ENCODE measurements at places on chromosomes 3 and 15. TPM values are rescaled to one million over a fixed set of nuclear protein-coding genes. Genes with fewer than 3 reads are reported as not detected.

- no peak for DNase-seq
Measured at GRCh38 chr3:55567615-55568014, 80.5 kb upstream of the WNT5A start.

DNA sequence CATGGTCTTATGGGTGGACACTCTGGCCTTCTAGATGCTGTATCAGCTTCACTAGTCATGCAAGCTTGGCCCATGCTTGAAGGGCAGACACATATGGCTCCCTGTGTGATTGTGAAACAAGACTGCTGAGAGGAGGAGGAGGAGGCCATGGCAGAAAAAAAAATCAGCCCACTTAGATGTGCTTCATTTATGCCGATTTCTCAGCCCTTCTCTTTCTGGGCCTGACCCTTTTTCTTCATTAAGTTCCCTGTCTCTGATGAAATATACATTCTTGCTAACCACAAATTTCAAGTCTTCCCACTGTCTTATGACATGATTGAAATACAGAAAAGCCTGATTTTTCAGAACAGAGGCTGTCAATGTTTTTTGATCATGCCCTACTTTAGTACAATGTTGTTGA lies 213.0 kb upstream of the FEZF2 start:
- no peak for DNase-seq

Gene ARGFX
- not detected for total RNA-seq

DNA sequence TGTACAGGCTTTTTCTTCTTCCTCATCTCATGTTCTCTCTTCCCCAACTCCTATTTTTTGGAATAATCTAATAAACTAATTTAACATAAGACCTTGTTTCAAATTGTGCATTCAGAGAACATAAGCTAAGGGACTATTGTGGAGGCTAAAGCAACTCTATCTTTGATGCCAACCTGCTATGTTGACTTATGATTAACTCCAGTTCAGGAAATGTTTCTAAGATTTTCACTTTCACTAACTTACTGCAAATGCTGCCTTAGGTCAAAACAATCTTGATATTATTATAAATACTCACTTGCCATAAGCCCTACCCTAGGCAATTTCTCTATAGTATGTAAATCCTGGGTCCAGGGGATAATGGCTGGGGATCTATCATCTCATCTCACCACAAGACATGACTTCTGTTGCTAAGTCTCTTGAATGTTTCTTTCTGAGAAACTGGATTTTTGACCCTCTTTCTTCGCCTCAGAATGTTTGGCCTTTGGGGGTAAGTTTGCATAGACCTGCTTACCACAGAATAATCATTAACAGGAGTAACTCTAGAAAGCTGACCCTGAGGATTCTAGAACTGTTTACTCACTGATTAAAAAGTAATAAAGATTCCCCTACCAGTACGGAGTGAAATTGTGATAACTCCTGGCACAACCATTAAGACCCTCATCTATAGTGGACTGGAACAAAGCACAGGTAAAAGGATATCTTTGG lies 768.1 kb downstream of the GBE1 start:
- DNase-seq, result no peak

Gene PLIN1
- total RNA-seq, result 4.6 TPM

Gene GOLGA6D
- not detected for total RNA-seq

GRCh38 chr3:138065949-138066348 lies 49.5 kb downstream of the DZIP1L start:
- no peak for DNase-seq

DNA sequence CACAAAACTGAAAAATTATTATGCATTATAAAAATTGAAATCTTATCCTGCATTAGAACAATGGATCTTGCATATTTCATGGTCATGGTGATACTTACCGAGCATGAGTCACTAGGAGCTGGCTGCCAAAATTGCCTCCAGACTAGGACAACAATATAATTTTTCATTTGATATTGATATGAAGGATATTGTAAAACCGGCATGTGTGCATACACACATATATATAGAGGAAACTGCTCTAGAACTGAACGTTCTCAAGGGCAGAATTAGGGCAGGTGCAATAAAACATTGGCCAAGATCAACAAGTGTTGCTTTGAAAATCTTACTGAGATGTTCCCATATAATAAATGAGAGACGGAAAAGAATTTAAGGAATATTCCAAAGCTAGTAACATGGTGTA lies 319.4 kb upstream of the POU1F1 start:
- no peak for DNase-seq

GRCh38 chr3:123194552-123194951 lies 7.2 kb upstream of the SEC22A start:
- no peak for DNase-seq

GRCh38 chr3:160065282-160065681 lies 76.6 kb downstream of the IL12A start:
- no peak for DNase-seq

DNA sequence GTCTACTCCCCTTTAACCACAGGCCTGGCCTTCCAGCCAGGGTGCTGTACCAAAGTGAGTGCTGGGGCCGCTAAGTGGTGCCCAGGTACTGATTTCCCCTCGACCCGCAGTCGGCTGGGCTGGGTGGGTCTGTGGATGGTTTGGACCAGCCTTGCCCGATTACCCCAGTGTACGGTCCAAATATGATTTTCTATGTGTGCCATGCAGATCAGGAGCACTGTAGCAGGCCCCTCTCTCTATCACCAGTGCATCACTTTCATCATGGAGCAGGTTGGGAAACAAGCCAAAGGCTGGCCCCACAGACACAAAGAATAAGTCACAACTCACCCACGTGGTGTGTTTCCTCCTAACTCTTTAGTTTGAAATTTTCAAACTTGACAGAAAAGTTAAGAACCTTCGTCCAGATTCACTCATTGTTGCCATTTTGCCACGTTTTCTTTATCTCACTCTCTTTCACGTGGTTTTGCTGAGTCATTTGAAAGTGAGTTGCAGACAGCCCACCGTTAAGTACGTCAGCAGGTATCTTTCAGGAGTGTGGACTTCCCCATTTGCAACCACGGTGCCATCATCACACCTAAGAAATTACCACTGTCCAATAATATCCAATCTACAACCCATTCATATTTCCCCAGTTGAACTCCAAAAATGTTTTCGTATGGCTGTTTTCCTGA lies 37.0 kb downstream of the ZNF710 start:
- DNase-seq, result peak; percentile 36

Gene CCDC54
- total RNA-seq, result not detected

Gene ISLR
- total RNA-seq, result 51.7 TPM

Gene PP2D1
- not detected for total RNA-seq

Gene LRRC58
- total RNA-seq, result 26.7 TPM

- peak; percentile 86 for DNase-seq
Measured at GRCh38 chr15:62495670-62496614, 330.9 kb upstream of the C2CD4B start.

- no peak for DNase-seq
Measured at GRCh38 chr3:69189487-69189886, 67.1 kb upstream of the LMOD3 start.

Gene CCR9
- total RNA-seq, result not detected

Gene CFAP100
- total RNA-seq, result not detected

DNA sequence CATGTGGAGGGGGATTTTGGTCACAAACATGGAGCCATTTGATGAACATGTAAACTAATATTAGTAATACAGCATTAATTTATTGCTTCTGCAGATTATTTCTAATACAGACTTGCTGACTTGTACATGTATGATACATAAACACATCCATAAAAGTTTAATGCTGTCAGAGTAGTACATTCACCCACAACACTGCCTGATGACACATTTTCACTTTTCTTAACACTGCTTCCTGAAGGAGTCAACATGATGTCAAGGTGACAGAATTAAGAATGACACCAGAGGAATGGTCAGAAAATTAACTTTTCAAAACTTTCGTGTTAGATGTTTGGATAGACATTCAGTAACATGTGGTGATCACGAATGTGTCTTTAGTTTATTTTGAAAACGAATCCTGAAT lies 199.4 kb downstream of the SATB1 start:
- no peak for DNase-seq

DNA sequence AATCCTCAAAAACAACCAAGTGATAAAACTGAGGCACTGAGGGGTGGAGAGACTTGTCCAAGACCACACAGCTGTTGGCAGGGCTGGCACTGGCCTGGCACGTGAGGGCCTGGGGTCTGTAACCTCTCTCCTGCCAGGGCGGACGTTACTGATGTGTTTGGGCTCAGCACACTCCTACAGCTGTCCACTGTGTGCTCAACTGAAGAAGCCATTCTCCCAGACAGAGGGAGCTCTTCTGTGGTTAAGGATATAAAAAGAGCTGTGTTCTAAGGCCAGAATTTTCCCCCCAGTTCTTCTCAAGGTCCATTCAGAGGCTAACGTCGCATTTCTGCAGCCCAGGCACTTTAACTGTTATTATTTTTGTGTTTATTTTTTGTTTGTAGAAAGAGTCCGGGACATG lies 429.0 kb upstream of the ATP11B start:
- DNase-seq, result no peak

Gene WDR72
- not detected for total RNA-seq

DNA sequence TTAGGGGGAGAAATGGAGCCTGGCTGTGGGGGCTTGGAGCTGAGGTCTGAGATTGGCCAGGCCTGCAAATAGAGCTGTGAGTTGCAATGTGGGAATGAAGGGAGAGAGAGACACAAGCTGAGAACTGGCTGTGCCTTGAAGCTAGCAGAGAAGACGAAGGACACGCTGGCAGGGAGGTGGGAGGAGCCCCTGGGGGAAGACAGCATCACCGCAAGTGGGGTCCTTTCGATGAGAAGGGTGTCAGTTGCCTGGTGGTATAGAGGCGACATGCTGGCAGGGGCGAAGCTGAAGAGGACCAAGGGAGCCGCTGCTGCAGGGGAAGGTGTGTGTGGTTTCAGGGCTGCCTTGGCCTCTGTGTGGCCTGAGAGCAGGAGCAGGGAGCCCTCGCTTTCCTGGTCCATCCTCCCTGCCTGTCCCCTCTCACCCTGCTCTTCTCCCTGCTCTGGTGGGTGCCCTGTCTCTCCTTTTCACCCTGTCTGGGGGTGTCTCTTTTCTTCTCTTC lies 5.5 kb downstream of the RHCG start:
- peak; percentile 37 for DNase-seq

GRCh38 chr3:197031315-197032285 lies 2.0 kb upstream of the MELTF start:
- no peak for DNase-seq

- DNase-seq, result no peak
Measured at GRCh38 chr15:99086327-99086667, 18.6 kb upstream of the SYNM start.

Gene ARHGEF3
- 20.3 TPM for total RNA-seq

GRCh38 chr3:4729061-4729973 lies 236.2 kb downstream of the ITPR1 start:
- no peak for DNase-seq

- no peak for DNase-seq
Measured at GRCh38 chr15:99101501-99101900, 3.4 kb upstream of the SYNM start.

Gene PDCD6IP
- 165 TPM for total RNA-seq

- DNase-seq, result no peak
Measured at GRCh38 chr3:176896640-176897039, 300.6 kb downstream of the TBL1XR1 start.

DNA sequence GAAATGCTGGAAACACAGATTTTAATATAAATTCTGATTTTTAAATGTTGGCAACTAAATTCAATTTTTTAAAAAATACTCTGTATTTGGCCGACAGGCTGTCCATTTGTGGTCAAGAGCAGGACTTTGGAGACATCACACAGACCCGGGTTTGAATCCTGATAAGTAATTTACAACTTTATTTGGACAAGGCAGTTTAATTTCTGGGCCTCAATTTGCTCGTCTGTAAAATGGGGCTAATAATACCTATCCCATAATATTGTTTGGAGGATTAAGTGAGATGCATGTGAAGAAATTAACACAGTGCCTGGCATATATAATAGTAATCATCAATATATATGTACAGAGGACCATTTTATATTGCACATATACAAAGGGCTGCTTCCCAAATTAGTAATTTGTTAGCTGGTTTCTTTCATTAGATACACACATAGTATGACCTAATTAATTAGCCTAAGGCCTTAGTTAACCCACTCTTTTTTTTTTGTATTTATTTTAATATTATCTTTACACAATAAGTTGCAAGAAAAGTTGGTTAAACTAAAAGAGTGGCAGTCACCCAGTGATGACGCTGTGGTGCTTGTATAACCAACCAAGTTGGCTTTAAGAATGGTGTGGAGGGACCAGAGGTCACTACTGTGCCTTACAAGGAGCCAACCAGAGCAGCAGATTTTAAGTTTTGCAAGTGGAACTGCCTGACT lies 665 bp downstream of the PIGB start:
- no peak for DNase-seq

GRCh38 chr3:2770451-2770850 lies 339.7 kb downstream of the IL5RA start:
- DNase-seq, result no peak

Gene BDH1
- 3.1 TPM for total RNA-seq

DNA sequence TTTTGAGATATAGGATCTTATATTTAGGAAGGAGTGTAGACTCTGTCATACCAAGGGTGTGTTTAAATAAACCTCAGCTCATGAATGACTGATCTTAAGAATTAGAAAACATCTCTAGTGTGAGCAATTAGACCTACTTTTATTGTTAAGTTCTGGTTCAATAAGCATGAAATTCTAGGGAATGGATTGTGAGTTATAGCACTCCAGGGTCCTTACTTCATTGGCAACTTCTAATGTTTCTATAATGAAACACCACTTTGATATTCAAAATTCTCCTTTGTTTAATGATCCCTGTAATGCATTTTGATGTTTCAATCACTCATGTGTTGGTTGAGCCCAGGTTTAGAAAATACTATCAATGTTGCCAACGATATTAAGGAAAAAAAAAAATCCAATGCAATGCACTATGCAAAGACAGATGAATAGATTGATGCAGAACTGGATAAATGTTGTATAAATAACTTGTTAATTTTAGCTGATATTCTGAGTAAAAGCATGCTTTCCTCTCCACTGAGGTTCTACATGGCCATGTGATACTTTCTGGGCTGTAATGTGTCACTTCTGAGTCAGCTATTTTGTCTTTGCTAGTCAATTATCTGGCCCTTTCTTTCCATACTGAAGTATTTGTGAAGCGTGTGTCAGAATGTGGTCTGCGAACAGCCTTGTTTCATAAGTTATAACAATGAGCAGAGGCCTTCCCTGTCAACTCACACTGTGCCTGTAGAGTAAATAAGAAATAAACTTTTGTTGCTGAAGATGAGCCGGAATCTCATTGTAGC lies 1035.9 kb downstream of the PLOD2 start:
- no peak for DNase-seq

- no peak for DNase-seq
Measured at GRCh38 chr15:58357529-58358476, 74.0 kb upstream of the LIPC start.

GRCh38 chr15:27268923-27269322 lies 297.9 kb downstream of the GABRG3 start:
- DNase-seq, result no peak

- DNase-seq, result no peak
Measured at GRCh38 chr3:180375831-180376230, 226.1 kb upstream of the TTC14 start.

GRCh38 chr15:22988811-22989210 lies 8.6 kb upstream of the CYFIP1 start:
- no peak for DNase-seq

Gene SCN11A
- total RNA-seq, result 0.28 TPM

DNA sequence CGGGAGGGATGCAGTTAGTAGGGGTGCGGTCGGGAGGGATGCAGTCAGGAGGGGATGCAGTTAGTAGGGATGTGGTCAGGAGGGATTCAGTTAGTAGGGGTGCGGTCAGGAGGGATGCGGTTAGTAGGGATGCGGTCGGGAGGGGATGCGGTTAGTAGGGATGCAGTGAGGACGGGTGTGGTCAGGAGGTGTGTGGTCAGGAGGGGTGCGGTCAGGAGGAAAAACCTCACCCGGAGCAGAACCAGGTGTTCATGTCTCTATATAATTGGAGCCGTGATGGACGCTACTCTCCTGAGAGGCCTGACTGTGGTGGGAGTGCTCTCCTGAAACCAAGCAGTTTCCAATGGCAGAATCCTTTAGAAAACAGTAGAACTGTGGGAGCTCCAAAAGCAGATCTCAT lies 95.8 kb downstream of the BDH1 start:
- no peak for DNase-seq
